NCI-H1417 (cell line): ENCODE measurements at places on chromosomes 2 and 18.

- no peak for DNase-seq
Measured at GRCh38 chr2:66322506-66323260, 112.2 kb upstream of the MEIS1 start.

GRCh38 chr18:45542043-45542442 lies 73.2 kb upstream of the SLC14A2 start:
- DNase-seq, result no peak

DNA sequence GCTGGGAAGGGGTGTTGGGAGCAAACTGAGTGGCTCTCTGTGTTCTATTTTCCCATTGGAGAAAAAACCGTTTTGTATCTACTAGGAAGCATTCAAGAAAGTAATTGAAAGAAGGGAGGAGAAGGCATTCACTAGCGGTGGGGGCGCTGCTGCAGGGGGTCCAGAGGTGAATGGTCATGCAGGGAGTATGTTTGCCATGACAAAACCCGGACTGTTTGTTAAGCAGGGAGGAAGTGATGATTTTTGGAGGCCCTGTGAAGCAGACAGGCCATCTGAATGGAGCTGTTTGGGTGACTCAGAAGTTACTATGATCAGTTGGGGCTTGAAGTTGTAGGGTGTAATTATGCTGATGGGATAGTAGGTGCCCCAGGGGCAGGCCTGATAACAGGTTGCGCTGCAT lies 7.0 kb downstream of the TAF4B start:
- peak; percentile 35 for DNase-seq

DNA sequence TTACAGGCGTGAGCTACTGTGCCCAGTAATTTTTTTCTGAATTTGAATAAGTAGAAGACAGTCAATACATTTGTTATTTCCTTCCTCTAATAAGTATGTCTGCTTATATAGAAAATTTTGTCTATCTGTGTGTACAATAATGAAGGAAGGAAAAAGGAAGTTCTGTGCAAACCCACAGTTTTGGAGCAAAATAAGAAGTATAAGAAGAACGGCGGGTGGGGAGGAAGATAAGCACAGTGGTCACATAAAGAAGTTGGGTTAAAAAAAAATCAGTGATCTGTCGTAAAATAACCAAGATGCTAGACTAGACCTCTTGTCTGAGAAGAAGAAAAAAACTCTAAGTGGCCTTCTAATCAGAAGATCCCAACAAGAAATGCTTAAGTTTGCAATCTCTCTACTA lies 20.2 kb downstream of the MGAT4A start:
- no peak for DNase-seq

DNA sequence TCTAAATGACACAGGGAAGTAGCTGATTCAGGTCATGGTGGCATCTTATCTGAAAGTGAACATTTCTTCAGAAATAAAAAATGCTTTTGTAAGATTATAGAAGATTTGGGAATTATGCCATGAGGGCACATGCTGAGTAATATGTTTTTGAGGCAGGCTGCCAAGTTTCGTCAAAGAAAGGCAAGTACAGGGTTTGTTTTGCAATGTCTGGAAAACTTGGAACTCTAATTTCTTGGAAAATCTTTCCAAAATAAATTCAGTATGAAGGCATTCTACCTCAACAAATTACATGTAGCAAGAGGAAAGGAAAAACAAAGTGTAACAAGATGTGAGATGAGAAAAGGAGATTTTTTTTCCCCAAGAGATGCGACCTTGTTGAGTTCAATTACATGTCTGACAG lies 167.7 kb downstream of the PLCL1 start:
- no peak for DNase-seq

DNA sequence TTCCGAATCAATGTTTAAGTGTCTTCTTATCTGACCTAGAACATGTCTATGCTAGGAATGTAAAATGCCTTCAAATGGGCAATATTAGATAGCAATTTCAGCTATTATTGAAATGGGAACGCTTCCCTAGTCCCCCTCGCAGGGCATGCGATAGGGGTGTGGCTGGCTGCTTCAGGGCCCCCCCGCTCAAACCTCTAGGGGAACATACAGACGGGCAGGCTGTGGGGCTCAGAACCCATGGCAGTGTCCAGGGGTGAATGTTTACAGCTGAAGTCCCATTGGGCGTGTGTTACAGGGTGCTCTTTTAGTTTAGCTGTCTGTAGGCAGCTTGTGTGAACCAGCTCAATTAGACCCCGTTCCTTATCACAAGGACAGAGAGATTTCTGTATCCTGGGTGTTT lies 315.9 kb downstream of the DSEL start:
- DNase-seq, result no peak

- no peak for DNase-seq
Measured at GRCh38 chr18:68429841-68430240, 285.1 kb downstream of the TMX3 start.

- no peak for DNase-seq
Measured at GRCh38 chr2:232865165-232865564, 4.9 kb upstream of the SNORC start.

DNA sequence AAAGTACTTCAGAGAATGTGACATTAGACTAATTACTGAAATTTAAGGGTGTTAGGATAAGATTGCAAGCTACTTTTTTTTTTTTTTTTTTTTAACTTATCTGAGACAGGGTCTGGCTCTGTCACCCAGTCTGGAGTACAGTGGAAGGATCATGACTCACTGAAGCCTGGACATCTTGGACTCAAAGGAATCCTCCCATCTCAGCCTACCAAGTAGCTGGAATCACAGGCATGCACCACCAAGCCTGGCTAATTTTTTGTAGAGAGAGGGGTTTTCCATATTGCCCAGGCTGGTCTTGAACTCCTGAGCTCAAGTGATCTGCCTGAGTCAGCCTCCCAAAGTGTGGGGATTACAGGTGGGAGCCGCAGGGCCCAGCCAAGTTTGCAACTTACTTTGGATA lies 1246.0 kb upstream of the ZEB2 start:
- no peak for DNase-seq

DNA sequence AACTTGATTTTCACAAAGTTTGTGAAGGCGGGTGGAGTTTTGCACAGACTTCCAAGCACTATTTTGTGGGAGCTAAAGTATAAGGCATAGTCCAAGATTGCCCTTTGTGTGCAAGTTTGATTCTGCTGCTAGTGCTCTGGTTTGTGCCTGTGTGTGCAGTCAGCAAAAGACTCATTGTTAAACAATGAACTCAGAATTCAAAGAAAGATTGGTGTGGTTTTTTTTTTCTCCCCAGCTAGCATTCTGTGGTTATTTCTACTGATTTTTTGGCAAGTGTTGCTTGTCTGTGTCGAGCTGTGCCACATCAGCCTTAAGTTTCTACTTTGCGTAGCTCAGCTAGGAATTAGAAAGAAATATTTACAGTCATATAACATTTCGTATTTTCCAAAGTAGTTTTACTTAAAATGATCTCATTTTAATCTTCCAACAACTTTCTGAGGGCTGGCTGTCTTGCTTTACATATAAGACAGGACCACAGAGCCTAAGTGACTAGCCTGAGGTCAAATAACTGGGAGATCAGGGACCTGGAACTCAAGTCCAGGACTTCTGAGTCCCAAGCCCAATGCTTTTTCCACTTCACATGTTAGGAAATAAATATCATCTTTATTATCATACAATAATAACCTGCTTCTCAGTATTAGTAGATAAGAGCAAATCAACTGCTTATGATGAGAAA lies 69.8 kb downstream of the BABAM2 start:
- no peak for DNase-seq

- no peak for DNase-seq
Measured at GRCh38 chr2:42371611-42372473, 10.8 kb upstream of the COX7A2L start.

- DNase-seq, result no peak
Measured at GRCh38 chr2:44952143-44952805, 10.8 kb downstream of the SIX3 start.

DNA sequence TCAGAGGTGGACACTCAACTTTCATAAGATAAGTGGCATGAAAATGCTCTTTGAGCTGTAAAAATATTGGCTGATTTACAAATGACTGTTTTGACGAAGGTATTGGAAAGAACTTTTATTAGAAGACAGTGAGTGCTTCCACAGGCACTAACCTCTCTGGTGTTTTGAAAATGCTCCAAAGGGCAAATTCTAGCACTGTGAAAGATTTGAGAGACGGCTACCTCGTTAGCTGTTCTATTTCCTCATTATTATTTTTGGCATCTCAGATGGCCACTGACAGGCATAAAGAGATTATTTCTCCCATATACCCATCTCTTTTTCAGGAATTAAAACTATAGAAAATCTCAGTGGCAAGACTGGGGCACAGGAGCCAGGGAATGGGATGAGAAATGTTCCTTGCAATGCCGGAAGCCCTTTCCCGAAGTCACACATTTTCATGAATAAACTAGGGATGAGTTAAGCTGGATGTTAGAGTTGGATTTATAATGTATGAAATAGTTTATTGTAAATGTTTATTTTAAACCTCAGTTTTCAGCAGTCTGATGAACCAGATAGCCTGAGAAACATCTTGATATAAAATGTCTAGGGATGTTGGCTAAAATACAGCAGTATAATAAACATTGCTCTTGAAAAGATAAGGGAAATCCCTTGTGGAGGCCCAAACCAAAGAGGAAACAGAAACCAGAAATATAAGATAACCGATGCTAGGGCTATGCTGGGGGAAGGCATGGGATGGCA lies 175.7 kb downstream of the ASB1 start:
- no peak for DNase-seq

DNA sequence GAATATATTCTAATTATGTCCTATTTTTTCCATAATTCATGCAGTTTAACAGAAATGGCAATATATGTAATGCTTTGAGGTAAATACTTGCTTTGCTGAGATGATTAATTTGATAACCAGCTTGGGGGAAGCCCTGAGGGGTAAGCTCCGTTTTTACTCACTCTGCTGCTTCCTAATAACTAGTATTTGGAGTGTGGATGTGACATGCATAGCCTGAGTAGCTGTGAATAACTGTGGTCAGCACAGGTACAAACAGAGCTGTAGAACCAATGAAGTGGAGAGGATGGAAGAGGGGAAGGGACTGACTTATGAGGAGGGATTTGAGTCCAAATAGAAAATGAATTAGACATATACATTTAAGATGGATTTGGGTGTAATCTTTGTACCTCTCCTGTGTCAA lies 1495.5 kb upstream of the DDX18 start:
- no peak for DNase-seq

DNA sequence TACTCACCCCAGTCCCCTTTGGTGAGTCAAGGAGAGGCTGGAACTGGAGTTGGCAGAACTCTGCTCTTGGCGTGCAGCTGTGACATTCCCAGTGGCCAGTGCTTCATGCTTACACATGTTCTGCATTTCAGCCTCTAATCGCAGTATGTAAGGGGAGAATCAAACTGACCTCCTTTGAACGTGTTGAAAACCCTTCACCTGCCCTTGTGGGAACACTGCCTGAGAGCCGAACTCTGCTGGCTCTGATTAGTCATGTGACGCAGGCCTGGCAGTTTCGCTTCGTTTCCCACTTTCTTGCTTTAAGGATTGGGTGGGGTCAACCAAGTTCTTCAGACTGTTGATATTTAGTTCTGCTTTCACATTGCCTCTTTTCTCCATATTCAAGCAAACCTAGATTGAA lies 173.8 kb upstream of the BCL2L11 start:
- DNase-seq, result no peak

GRCh38 chr2:204705243-204705932 lies 160.1 kb downstream of the PARD3B start:
- peak; percentile 23 for DNase-seq

DNA sequence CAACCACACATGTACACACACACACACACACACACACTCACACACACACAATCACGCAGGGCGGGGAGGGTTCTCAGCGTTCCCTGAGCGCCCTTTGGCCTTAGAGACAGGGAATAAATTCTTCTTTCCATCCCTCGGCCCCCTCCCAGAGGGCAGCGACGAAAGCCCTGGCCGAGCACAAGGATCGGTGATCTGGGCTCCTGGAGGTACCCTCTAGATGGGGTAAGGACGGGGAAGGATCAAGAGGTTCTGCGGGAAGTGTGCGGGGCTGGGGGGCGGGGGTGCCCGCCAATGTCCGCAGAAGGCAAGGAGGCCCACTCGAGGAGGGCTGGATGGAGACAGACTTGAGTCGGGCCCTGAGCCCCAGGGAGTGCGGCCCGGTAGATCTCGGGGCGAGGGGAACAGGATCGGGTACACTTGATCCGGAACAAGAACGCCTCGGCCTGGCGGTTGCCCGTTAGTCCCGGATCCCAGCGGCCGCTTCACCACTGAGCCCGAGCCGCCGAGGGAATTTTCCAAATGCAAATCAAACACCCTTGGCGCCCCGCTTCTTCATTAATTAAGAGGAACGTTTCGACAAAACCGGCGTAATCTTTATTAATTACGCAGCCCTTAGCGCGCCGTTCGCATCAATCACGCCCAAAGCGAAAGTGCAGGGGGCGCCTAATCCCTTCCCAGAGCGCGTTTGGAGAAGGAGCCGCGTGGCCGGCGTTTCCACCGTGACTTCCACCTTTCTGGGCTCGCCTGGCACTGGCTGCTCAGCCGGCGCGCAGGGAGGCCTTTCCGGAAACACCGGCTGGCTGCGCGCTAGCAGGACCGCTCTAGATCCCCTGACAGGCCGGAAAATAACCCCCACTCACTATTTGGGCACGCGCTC lies 7.0 kb upstream of the PAX3 start:
- peak; percentile 78 for DNase-seq

GRCh38 chr2:72166279-72166678 lies 18.6 kb upstream of the CYP26B1 start:
- DNase-seq, result no peak

- no peak for DNase-seq
Measured at GRCh38 chr18:12840382-12840781, 43.7 kb downstream of the PTPN2 start.

- peak; percentile 85 for DNase-seq
Measured at GRCh38 chr18:35041815-35042387, 688 bp downstream of the MAPRE2 start.

GRCh38 chr2:68468801-68469200 lies 1.4 kb downstream of the APLF start:
- no peak for DNase-seq

DNA sequence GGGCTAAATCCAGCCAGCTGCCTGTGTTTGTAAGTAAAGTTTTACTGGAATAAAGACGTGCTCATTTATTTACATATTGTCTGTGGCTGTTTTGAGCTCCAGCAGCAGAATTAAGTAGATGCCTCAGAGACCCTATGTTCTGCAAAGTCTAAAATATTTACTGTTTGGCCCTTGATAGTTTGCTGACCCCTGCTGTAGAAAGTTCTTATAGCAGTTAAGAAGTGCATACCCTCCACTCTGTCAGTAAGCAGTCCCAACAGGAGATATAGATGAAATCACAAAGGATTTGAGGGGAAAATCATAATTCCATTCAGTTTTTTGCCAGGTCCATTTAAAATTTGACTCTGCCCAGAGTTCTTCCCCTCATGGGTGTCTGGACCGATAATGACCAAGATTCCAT lies 50.1 kb upstream of the ITM2C start:
- DNase-seq, result no peak

- no peak for DNase-seq
Measured at GRCh38 chr2:112946086-112946485, 31.7 kb upstream of the IL36G start.

- peak; percentile 29 for DNase-seq
Measured at GRCh38 chr2:236054125-236054524, 114.1 kb downstream of the GBX2 start.
